ENCODE measurements at places on chromosomes 4 and X.

DNA sequence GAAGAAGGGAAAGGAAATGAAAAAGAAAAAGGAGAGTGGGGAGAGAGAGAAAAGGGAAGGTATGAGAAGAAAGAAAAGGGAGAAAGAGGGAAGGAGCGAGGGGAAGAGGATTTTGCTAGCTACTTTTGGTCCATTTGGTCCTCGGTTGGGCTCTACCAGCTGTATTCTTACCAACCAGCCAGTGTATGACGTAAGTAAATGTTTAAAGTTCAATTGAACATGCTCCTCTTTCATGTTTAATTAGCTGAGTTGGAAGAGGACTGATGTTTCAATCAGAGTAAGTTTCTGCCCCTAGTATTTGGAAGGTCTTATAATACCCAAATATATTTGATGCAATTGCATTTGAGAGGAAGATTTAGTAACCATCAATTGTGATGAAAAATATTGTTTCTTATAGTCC lies 424.0 kb upstream of the CXorf51B start:
- DNase-seq, result no peak

DNA sequence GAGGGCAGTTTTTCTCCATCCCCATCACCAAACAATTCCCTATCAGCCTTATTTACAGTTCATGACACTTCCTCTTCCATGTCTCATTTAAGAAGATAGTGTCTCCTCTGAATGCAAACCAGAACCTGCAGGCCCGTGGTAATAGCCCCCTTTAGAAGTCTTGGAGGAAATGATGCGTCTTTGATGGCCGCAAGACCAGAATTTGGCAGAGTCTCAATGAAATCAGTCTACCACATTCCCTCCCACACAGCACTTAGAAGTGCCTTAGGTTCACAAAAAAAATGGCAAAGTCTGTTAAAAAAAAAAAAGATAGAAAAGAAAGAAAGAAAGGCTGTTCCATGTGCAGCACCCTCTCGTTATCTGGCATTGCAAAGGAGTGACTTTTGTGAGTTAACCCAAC lies 2.1 kb upstream of the KDR start:
- no peak for DNase-seq

- DNase-seq, result no peak
Measured at GRCh38 chr4:7485096-7485495, 50.4 kb upstream of the PSAPL1 start.

GRCh38 chr4:91116861-91117260 lies 989.7 kb downstream of the CCSER1 start:
- no peak for DNase-seq

DNA sequence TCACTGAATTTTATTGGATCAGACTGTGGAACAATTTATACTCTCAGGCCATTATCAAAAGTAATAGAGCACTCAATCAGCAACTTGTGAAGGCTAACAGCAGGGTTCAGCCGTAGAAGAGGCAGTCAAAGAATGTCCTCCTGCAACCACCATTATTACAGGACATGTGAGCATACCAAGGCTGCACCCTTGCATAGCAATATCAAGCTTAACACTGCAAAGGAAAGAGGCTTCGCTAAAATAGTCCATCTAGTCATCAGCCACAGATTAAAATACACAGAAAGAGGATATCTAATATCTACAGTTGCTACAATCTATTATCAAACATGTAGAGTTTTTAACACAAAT lies 42.9 kb upstream of the TMPRSS11B start:
- DNase-seq, result no peak

GRCh38 chrX:38335382-38335781 lies 8.1 kb upstream of the RPGR start:
- DNase-seq, result no peak

GRCh38 chr4:6964858-6965257 lies 55.2 kb downstream of the TBC1D14 start:
- DNase-seq, result no peak

DNA sequence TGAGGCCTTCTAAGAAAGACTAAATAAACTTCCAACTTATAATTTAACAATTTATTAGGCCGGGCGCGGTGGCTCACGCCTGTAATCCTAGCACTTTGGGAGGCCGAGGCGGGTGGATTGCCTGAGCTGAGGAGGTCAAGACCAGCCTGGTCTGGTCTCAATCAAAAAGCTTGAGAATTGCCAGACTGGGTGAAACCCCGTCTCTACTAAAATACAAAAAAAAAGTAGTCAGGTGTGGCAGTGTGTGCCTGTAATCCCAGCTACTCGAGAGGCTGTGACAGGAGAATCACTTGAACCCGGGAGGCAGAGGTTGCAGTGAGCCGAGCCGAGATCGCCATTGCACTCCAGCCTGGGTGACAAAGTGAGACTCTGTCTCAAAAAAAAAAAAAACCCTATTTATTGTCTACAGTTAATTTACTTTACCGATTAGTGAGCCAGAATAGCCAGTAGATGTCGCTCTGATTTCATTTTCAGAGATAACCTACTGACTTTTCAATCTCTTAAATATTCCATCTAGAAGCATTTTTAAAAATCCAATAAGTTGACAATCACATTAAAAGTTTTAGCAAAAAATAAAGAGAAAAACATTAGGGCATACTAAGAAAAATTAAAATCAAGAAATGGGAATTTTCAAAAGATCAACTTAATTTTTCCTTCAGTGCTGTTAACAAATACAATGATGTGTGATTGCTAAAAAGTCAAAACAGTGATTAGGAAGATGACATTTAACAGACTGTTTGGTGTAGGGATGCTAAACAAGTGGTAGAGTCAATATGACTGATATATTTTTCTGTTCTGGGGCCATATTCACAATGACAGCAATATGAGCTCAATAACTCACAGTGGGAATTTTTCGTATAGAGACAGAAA lies 4.3 kb upstream of the SHROOM3 start:
- DNase-seq, result peak; percentile 73

DNA sequence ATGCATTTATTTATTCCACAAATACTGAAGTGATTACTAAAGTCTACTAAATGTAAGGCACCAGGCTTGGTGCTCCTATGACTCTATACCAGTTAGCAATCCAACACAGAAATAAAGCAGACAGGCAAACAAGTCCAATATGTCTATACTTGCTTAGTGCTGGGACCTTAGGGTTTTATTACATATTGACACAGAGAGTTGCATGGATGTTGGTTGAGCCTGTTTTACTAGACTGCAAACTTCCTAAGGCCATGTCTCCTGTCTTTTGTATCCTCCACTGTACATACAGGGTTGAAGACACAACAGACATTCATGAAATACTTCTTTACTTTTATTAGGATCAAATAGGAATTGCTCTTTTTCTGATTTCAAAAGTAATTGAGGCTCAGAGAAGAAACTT lies 69.0 kb downstream of the LNX1 start:
- DNase-seq, result no peak

DNA sequence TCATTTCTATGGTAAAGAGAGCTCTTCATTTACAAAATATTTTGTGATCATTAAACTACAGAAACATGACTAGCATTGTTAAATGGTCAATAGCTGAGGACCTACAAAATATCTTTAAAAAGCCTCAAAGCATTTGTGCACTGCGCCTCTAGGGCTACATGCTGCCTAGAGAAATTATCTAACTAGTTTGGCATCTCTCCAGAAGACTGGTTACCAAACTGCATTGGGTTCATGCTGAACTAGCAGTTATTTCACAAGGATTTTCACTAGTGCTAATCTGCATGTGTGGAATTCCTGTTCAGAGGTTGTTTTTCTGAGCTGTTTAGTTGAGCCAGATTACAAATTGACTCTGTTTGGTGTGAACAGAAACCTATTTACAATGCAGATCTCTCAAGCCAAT lies 58.5 kb upstream of the PITX2 start:
- DNase-seq, result no peak

- peak; percentile 7 for DNase-seq
Measured at GRCh38 chr4:173698557-173699262, 168.7 kb upstream of the HAND2 start.

DNA sequence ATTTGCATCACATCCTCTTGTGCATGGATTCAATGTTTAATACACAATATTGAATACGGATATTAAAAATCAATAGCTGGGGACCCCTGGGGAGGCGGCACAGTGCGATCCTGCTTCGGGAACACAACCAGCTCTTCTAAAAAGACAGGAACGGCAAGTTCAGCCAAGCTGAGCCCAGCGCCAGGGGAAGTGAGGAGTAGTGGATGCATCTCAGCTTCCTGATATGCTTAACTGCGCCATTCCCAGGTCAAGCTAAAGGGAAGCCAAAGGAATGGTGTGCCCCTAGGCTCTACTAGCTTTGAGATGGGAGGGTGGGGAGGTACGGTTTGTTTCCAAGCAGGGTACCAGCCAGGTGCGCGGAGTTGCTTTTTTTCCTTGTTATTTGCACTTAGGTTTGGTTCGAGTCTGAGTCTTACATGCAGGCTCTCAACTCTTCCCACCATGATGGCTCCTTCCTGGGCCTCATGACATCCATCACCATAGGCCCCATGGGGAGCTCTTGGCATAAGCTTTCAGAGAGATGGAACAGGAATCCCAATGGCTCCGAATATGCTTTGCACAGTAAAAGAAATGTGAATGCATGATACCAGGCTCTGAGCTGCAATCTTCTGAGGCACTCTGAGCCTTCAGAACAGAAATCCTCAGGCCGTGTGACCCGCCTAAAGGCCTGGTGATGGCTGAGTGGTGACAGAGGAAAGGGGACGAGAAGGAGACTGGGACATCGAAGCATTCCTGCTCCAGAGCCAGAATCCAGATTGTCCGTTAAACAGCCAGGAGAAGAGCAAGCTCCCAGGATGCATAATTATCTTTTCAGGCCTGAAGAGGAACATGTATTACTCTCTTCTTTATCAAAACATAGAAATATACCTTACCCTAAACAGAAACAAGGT lies 51.8 kb upstream of the BCOR start:
- DNase-seq, result no peak

DNA sequence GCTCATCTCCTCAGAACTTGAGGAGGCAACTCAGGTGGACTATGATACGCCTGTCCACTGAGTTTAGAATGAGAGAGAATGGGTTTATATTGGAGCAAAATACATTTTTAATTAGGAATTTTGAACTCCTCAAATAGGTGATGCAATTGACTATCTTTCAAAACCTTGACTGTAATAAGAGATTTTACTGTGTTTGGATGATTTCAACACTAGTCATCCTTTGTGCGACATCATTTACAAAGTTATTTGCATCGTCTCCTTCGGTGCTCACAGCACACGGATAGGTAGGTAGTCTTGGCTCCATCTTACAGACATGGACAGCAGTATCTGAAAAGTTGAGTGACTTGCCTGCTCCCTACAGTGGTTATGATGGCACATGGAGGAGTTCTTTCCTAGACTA lies 67.0 kb downstream of the AASDH start:
- peak; percentile 3 for DNase-seq

DNA sequence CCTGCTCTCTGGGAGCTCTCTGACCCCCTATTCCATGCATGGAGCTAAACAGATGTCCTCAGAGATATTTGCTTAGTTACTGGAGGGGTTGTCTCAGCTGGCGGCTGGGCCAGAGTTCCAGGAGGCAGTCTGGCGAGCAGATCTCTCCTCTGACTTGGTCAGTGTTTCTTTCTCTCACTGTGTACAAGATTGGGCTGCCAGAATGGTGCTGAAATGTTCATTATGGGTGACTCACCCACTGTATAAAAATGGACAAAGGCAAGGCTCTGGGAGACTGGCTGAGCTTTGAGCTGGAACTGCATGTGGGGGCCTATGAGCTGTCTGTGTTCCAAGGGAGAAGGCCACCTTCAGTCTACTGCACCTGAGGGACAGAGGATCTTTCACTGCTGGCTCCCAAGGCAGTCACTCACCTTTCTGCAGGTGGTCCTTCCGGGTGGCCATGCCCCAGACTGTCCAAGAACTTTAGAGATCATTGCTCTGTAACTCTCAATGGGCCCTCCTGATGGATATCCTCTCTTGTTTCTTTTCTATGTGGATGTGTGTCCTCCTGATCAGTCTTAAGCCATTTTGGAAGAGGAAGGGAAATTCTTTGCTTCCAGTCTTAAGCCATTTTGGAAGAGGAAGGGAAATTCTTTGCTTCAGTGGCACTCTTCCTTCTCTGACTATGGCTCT lies 88.2 kb downstream of the CFAP299 start:
- no peak for DNase-seq

DNA sequence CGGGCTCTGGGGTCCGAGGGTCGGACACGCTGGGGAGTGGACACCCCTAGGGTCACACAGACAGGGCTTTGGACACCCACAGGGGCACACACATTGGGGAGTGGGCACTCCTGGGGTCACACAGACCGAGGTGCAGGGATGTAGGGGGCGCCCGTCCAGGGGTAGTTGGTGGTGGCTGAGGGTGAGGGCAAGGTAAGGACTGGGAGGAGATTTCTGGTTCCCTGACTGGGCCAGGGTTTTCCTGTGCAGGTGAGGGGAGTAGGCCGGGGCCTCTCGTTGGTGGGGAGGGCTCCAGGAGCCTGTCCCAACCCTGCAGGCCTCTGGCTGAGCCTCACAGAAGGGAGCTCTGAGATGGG lies 21.9 kb upstream of the WDR45 start:
- no peak for DNase-seq

GRCh38 chrX:53356186-53356585 lies 66.3 kb downstream of the SMC1A start:
- DNase-seq, result no peak

GRCh38 chr4:11223311-11223710 lies 205.4 kb downstream of the HS3ST1 start:
- no peak for DNase-seq

GRCh38 chrX:143437439-143437838 lies 79.8 kb downstream of the SPANXN3 start:
- no peak for DNase-seq

DNA sequence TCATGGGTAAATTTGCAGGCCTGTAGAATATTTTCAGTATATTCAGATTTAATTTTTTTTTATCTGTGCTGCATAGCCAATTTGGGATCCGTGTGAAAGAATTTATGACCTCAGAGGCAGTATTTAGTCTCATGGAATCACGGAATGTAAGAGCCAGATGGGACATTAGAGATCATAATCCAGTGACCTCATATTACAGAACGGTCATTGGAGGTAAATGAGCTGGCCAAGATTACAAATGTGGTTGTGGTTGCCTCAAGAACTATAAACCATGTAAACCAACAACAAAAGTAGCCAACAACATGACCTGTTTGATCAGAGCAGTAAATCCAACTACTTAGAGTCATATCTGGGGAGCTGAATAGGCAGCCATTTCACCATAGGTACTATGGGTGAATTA lies 71.6 kb downstream of the AMOT start:
- no peak for DNase-seq

DNA sequence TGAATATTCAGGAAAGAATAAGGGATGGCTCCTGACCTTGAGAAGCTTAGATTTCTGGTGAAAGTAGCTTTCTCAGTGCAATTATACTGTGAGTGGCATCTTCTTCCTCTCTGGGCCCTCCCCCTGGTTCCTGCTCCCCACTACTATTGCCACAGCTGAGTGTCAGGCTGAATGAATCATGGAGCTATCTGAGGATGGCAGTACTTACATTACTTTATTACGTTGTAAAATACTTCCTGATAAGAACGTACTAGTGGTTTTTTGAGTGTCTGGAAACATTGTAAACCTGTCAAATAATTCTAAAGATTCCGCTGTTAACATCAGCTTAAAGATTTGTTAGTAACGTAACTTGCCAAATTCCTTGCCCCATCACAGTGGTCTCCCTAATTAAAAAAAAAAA lies 36.2 kb downstream of the ARHGAP10 start:
- peak; percentile 89 for DNase-seq

- DNase-seq, result no peak
Measured at GRCh38 chrX:68372665-68373064, 60.6 kb downstream of the OPHN1 start.
